ENCODE measurements at places on chromosomes 4 and X.

DNA sequence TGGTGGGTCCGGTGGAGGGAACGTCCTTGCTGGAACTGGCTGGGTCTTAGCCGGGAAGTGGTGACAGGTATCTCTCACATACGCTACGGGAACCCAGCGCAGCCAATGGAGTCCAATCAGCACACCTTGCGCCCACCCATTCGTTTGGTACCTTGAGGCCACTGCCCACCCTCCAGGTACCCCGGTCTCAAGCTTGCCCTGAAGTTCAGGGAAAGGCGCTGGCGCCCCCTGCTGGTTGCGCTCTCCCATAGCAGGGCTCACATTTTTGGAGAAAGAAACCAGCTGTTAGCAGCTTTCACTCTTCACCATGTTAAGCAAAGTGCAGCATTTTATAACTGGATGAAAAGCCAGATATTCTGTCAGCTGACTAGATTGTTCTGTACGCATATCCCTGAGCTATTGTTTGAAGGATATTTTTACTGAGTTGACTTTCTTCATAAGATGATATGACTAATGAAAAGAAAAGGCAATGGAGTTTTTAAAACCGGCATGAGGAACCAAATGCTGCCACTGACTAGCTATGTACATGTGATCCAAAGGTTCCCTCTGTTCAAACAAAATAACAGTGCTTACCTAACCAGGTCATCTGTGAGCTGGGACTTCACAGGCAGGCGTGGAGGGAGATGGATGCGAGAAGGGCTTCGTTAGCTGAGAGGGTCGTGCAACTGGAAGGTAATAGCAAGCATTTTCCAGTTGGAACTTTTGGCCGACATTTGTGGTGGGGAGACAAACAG is 43.7 kb downstream of the OTOP1 start:
- DNase-seq, result peak; percentile 26

DNA sequence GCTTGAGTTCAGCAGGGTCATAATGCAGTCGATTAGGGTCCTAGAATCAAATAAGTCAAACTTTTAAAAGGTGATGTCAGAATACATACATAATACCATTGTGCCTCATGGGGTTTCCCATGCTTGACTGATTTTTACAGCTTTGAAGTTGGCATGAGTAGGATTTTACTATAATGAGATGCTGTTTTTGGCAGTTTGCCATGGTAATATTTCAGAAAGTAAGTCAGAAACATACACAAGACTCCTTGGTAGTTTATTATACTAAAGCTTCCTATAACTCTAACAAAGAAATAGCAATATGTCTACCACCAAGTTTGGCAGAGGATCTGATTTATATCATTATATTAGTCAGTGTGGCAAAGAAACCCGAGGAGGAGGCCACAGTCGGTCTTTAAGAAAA is 45.2 kb downstream of the PHKA2 start:
- no peak for DNase-seq

DNA sequence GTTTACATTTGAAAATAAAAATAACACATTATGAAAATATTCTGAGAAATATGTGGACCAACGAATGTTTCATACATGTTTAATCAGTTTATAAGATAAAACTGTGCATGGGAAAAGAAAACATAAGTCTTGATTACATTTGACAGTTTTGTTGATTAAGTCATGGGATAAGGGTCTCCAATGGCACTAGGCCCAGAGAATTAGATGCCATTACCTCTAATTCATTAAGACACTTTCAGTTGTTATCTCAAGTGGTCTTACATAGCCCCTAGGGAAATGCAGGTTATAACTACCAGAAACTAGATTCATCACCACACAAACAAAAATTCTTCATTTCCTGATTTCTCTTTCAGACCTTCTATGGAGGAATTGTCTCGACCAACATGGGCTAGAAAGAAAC is 300.8 kb downstream of the PCDH7 start:
- DNase-seq, result no peak

DNA sequence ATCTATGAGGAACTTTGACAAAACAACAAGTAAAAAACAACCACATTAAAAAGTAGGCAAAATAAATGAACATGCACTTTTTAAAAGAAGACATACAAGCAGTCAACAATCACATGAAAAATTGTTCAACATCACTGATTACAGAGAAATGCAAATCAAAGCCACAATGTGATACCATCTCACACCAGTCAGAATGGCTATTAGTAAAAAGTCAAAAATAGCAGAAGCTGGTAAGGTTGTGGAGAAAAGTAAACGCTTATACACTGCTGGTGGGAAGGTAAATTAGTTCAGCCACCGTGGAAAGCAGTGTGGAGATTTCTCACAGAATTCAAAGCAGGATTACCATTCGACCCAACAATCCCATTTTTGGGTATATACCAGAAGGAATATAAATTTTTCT is 17.0 kb upstream of the LNX1 start:
- DNase-seq, result no peak

DNA sequence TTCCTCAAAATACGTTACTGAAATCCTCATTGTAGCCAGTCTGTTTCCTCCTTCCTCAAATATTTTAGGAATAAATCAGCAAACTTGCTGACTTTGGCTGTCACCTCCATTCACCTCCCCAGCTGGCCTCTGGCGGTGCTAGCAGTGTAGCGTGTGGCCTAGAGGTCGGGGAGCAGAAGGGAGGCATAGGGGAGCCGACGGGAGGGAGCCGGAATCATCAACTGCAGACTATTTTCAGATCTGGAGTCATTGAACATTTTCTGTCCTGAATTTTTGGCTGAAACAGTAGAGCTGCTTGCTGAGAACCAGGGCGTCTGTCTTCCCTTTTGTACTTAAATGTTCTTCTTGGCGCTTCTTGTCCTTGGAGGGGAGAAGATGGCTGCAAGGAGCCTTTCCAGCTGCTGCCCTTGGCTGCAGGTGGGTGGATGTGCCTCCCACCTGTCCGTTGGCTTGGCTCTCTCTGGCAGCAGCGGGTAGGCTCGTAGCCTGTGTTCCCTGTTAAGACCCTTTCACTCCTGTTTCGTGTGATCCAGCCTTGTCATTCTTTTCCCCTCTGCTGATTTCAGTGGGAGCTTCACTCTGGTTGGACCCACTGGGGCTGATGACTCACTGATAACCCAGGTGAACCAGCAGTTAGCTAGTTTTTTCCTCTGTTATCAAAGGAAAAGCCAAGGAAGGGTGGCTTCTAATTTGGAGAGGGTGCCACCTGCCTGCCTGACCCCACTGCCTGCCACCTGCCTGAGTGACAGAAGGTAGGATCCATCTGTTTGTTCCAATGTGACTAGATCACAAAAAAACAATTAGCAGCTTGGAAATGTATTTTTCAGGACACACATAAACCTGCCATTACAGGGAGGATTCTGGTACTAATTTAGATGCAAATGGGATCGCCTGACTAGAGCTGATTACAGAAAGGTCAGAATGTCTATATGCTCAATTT is 135.9 kb downstream of the GATB start:
- DNase-seq, result no peak

DNA sequence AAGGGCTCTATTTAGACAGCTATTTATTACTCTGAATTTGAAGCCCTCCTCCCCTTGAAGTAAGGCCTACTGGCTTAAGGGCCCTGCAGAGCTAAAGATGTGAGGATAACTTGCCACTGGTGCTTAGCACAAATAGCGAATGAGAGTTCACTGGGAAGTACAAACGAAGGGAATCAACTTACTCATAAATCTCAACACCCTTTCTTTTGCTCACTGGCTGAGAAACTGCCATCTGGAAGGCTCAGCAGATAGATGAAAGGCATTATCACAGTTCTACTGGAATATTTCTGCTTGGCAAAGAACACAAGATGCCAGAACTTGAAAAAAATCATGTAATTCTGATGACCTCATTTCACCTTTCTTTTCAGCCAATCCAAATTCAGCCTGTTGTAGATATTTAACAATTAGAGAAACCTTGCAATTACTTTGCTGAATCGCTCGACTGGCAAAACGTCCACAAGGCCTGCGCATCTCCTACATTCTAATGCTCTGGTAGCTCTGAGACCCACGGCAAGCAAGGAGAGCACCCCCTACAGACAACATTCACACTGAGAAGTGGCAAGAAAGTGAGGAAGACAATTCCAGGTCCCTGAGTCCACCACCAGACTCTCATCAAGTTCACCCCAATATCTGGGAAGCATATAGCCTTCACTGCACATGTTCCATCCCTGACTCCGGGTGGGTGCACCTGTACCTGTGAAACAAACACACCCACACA is 27.5 kb downstream of the TSPAN5 start:
- no peak for DNase-seq

GRCh38 chr4:4962928-4963327 is 56.3 kb downstream of the CYTL1 start:
- no peak for DNase-seq

DNA sequence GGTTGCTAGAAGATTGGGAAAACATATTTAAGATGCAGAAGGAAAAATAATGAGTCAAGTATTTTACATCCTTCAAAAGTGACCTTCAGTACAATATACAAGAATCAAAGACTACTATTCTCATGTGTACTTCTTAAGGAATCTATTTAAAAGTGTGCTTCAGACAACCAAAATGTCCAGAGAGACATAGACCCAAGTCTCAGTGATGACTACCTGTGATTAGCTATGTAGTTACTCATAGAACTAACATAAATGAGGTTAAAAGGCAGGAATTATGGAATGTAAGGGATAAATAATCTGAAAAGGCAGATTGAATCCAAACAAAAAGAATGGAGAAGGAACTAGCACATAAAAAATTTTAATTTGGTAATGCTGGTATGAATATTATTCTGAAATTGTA is 634.7 kb upstream of the FAM241A start:
- no peak for DNase-seq

- no peak for DNase-seq
Observed at GRCh38 chr4:112234952-112235609, 3.5 kb downstream of the AP1AR start.

- DNase-seq, result no peak
Observed at GRCh38 chr4:179145746-179146525, 1703.7 kb upstream of the AGA start.

DNA sequence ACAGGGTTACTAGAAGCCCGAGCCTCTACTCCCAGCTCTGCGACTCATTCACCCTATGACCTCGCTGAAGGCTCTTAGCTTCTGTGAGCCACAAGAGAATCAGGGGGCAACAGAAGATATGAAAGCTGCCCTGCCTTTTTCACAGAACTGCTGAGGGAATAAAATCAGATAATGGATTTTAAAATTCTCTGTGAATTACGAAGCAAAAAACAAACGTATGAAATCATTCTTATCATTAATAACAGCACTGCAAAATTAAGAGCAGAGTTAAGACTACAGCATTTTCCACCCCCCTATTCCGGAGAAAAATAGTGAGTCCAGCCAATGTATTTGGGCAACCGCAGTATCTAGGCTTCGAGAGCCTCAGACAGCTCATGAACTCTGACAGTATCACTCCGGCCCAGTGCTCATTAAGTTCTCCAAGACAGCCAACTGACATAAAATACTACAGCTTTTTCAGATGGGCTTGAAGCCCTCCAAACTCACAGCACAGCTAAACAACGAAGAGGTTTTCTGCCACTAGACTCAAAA is 33.4 kb downstream of the AFAP1 start:
- DNase-seq, result no peak

DNA sequence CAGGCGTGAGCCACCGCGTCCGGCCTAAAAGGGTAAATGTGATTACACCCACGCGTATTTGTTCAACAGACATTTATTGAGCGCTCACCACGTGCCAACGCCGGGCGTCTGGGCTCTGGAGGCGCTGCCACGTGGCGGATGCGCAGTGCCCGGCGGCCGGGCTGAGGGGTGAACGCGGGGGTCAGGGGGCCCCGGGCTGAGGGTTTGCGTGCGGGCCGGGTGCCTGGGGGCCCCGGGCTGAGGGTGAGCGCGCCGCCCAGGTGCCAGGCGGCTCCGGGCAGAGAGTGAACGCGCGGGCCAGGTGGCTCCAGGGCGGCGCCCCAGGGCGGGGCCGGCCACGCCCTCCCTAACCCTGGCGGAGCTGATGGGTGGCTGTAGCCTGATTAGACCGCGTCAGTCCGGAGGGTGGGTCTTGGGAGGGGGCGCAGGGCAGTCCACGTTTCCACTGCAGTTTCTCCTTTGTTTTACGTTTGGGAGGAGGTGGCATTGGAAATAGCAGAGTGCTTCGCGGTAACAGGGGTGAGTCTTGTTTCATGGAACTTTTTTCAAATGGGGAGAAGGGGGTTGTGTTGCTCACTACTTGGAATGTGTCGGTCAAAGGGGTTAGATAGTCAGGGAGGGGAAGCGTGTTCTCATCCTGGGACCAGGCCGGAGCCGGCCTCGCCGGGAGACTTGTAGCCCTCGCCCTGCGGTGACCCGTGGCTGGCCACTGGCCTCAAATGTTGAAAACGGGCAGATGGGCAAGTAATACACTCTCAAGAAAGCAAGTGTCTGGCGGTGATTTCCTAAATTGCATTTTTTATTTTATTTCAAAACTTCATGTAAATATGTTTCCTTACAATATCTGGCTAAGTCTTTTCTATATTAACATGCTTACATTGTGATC is at the start of gene ZFP42:
Gene ZFP42, plus strand, starts transcription at position 450 of the 886 bp plus-strand sequence. CDS start 7,037 bp downstream, outside the sequence.
- DNase-seq, result no peak

DNA sequence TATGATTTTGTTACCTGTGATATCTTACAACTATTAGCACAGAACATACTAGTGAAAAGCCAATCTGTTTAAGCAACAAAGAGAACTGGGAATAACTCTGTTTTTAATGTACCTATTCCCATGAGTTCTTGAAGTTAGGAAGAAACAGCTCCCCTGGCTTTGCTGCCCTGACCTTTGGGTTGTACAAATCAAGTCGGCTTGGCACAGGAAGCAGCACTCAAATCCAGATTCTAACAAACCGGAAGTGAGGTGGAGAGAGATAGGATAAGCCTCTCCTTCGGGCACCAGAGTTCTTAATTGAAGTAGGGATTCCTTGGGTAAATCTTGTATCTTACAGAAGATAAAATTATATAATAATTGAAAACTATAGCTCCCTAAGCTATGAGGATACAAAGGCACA is 144.8 kb upstream of the CPEB2 start:
- no peak for DNase-seq

- DNase-seq, result no peak
Observed at GRCh38 chrX:133159205-133159604, 58.9 kb downstream of the TFDP3 start.
